Activated naive CD8-positive, alpha-beta T cell treated with anti-CD3 and anti-CD28 coated beads, Interleukin-2, amount 10 ng/mL, durations not matched to agents 7 days and 5 days (primary cell): ENCODE measurements at places on chromosomes 3 and 15. TPM values are rescaled to one million over a fixed set of nuclear protein-coding genes. Genes with fewer than 3 reads are reported as not detected.

RNU5B-1 gene
- total RNA-seq, result 27.2 TPM

DNA sequence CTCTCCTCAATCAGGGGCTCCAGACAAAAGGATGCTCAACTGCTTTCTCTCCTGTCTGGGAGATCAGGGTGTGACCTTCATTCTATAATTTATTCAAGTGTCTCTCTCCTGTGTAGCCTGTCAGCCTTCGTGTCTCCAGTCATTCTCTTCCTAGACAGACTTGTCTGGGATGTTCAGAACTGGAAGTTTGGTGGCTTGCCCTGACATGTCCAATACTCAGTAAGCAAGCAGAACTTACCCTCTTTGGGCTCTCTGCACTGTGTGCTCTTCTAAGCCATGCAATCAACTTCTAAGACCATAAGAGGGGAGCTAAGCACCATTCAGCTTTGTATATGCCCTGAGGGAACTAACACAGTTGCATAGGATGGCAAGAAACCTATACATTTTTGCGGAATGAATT lies 14.1 kb downstream of the ACKR2 start:
- H3K27ac ChIP-seq, result no peak overlapping the region
- H3K4me3 ChIP-seq, result no peak overlapping the region
- no peak for DNase-seq

DNA sequence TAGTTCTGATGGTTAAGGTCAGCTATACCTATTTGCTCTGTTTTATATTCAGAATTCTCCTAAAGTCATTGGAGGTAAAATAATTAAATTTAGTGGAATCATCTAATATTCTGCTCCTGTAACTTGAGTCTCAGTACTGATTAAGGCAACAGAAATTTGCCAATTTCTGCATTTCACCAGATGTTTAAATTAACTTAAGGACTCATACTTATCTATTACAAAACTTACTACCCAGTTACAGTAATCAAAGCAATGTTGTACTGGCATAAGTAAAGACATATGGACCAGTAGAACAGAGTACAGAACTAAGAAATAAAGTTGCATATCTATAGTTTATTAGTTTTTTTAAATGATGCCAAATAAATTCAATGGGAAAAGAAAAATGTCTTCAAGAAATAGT lies 1043.8 kb downstream of the OTOL1 start:
- no peaks in the 10 kb centered on the region for H3K4me1 ChIP-seq
- no peak overlapping the region for H3K4me3 ChIP-seq

- no peaks in the 10 kb centered on the region for H3K27me3 ChIP-seq
- no peak overlapping the region for H3K4me3 ChIP-seq
Observed at GRCh38 chr3:95715128-95715527, 1099.3 kb upstream of the EPHA6 start.

DNA sequence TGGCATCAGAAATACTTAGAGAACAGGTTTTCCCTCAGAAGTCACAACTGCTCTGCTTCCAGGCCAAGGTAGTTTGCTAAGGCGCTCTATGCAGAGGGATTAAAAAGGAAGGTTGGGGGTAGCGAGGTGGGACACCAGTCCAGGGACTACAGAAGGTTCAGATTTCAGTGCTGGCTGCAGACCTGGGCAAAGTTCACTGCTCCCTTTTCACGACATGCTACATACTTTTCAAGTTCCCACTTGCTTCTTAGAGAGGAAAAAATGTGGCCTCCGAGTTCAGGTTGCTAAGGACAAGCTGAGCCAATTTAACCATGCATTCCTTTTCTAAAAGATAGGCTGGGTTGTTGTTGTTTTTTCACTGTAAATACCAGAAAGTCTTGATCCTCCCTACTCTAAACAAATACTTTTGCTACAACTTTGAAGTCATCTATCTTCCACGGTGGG lies 158.6 kb upstream of the NR2F2 start:
- no peaks in the 10 kb centered on the region for H3K27me3 ChIP-seq
- H3K4me3 ChIP-seq, result no peak overlapping the region
- DNase-seq, result no peak
- H3K4me1 ChIP-seq, result no peaks in the 10 kb centered on the region

DNA sequence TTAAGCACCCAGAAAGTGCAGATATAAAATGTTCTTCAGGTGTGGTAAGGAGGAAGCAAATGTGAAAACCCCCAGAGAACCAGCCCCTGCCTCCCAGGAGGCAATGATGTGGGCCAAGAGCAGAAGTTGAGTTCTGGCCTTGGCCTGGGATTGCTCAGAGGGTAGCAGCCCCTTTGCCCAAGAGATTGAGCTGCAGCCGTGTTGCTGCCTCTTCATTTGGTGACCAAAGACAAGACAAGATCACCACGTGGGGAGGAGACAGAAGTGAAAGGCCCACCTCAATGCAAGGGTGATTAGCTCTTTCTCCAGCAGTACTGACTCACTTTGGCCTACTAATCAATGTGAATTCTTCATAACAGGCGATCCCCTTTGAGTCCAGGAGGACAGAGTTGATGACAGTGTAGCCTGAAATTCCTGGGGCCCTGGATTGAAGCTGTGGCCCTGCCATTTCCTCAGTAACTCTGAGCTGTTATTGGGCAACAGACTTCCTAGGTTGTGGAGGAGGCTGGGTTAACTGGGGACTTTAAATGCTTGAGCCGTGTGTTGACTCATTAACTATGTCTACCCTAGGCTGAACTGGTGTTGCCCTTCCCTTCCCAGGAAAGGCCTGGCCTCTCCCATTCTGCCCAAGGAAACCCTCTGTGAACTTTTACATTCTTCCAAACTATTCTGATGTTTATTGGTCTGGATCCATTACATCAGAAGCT lies 86.5 kb downstream of the ST6GAL1 start:
- H3K4me3 ChIP-seq, result no peak overlapping the region
- DNase-seq, result no peak
- H3K27me3 ChIP-seq, result no peaks in the 10 kb centered on the region
- H3K27ac ChIP-seq, result no peak overlapping the region
- peaks cover 37% of the 10 kb centered on the region for H3K36me3 ChIP-seq
- H3K4me1 ChIP-seq, result peaks cover 42% of the 10 kb centered on the region
